EH (cell line): ENCODE measurements at places on chromosomes 6 and 20.

DNA sequence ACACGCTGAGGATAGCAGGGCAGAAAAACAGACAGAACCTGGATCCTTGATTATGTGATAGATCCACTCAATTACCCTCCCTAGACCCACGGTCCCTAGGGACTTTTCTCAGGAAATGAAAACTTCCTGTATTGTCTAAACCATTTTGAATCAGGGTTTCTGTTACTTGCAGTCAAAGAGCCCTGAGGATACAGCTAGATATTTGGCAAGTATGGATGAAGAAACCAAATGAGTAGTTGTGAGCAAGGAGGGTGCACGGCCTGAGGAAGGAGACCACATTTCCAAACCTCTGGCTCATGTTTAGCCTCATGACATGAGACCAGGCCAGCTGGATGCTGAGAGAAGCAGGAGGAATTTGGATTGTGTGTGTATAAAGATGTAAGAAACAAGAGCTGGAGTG, 91.6 kb downstream of the MRPL14 start:
- DNase-seq, result peak; percentile 55

DNA sequence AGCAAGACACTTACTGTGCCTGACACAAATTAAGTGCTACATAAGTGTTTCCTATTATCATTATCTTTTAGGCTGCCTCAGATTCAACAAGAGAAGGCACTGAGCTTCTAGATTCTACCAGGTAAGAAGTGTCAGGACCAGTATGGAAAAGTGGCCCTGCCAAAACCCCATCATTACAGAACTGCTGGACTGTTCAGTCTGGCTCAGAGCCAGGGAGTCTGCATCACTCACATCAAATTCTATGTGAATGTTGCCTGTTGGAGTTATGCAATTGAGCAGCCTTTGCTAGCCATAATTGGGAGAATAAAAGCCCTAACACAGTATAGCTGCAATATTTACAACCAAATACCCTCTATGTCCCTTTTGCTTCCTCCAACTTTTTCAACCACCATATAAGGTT, 70.9 kb downstream of the ATG5 start:
- peak; percentile 76 for DNase-seq

DNA sequence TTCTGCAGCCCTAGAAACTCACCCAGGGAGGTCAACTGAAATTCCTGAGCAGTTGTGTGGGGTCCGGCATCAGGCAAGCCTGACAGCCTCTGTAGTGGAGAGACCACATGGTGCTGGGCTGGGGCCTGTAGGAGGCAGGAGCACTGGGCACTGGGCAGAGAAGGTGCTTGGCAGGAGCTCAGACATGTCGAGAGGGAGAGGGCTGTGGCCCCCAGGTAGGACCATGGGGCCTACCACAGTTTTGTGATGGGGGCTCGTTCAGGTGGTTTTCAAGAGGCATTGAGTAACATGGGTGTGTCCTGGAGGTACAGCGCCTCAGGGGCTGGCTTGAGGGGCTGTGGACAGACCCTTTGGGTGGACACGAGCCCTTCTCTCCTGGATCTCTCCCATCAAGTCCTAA, 15.9 kb downstream of the SLC22A23 start:
- no peak for DNase-seq

DNA sequence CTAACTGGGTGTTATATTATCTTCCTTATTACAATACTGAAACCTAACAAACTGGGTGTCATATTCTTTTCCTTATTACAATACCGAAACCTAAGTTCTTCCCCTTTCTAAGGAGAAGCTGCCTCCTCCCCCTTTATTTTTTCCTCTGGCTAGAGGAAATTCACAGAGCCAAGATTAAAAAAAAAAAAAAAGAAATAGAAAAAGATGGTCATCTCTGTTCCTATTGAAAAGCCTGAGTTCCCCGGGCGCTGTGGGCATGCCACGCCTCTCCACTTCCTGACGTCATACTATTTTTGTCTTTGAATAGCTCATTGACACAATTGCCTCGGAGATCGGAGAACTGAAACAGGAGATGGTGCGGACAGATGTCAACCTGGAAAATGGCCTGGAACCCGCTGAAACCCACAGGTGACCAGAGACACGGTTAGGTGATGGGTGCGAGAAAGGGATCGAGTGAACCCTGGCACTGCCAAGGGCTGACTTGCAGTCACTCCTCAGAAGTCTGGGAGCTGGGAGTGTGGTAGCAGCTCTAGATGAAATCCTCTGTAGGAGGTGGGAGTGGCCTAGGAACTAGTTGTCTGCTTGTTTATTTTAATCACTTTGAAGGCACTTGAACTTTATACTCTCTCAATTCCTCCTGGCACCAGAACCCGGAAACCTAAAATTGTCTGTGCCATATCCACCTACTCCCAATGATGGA, 82.2 kb upstream of the NAA20 start:
- no peak for DNase-seq

DNA sequence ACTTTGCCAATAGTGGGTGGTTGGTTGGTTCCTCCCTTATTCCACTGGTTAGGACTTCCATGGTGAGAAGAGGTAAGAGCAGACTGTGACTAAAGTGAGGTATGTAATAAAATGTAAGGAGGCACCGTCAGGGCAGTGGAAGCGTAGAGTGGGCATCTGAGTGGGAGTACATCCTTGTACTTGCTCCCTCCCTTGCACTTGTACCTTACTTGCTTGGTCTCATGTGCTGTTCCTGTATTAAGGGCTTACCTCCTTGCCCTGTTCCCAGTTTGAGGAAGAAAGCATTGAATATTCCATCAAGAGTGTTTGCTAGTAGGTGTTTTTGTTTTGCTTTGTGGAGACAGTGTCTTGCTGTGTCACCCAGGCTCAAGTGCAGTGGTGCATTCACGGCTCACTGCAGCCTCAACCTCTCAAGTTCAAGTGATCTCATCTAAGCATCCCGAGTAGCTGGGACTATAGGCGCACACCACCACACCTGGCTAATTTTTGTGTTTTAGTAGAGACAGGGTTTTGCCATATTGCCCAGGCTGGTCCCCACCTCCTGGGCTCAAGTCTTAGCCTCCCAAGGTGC, 25.5 kb downstream of the AMD1 start:
- no peak for DNase-seq

GRCh38 chr6:121093928-121094327, 240.4 kb downstream of the TBC1D32 start:
- peak; percentile 61 for DNase-seq

GRCh38 chr6:33739571-33739970, 7.1 kb downstream of the IP6K3 start:
- no peak for DNase-seq

- DNase-seq, result no peak
Observed at GRCh38 chr6:27575594-27576361, 102.9 kb upstream of the ZNF184 start.

DNA sequence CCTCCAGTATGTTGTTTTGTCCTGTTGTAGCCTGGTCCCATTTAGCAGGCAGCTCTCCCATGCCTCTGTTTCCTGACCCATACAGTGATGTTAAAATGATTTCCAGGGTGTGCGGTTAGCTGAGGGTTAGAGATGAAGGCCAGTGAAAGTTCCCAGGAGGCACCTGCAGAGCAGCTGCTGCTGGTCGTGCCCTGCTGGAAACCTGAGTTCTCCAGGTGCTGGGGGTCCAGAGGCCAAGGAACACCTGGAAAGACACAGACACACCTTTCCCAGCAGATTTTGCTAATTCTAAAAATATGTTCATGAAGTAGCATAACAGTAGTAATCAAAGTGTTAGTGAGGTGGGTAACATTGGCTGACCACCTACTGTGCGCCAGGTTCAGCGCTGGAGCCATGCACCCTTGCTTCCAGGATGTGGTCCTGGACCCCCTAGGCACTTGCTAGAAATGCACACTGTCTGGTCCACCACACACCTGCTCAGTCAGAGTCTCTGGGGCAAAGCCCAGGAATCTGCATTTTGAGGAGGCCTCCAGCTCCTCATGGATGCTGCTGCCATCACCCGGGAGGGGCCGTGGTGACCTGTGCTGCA, 118.7 kb downstream of the SYNDIG1 start:
- no peak for DNase-seq

GRCh38 chr20:22559711-22560318, 24.6 kb downstream of the FOXA2 start:
- DNase-seq, result no peak

DNA sequence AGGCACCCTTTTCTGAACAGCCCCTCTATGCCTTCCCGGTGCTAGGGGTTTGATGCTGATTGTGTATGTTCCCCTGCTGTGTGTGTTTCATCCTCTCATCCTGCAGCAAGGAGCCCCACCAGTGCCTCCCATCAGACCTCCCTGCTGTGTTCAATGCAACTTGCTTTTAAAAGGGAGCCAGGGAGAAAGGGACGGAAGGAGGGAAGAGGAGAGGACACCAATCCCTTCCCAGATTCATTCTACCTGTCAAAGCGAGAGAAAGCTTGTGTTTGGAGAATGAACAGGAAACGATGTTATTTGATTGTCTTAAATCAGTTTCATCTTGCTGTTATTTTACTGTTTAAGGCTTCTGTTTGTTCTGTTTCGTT, 259.2 kb downstream of the ADGB start:
- DNase-seq, result peak; percentile 46
